Kidney epithelial cell (primary cell): ENCODE measurements at places on chromosomes 12 and 14. TPM values are rescaled to one million over a fixed set of nuclear protein-coding genes. Genes with fewer than 3 reads are reported as not detected.

- no peak for DNase-seq
Measured at GRCh38 chr14:94600148-94600545, 12.0 kb upstream of the SERPINA3 start.

- DNase-seq = no peak
Measured at GRCh38 chr14:77654001-77654441, 37.6 kb upstream of the SPTLC2 start.

DNA sequence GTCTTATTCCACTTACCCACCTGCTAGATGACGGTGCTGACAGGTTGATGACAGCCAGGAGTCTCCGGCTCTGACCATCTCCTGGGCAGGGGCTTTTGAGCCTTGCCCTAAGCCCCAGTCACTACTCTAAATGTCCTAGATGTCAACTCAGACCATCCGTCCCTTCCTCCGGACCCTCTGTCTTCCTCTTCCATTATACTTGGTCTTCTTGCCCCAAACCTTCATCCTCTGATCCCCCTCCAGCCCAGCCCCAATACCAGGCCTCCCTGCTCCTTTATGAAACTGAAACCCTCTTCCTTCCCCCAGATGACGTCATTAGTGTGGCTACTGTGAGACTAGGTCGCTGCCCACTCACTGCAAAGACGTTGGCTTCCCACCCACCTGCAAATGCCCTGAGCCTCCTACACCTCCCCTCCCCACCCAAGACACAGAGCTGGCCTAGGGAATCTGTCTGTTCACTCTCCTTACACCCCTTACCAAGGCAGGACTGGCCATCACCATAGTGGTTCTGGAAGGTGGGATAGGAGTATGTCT is 10.1 kb downstream of the KRT71 start:
- no peak for DNase-seq

DNA sequence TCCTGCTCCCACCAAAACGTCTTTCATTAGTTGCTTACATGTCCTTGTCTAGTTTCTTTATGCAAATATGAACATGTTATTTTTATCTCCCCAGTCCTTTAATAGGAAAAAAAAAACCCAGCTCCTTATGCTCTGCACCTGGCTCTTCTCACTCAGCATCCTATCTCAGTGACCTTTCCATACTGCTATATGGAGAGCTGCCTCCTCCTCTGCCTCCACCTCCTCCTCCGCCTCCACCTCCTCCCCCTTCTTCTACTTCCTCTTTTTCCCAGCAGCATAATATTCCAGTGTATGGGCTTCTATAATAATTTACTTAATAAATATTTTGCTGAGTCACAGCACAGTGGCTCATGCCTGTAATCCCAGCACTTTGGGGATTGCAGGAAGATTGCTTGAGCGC is 31.5 kb downstream of the ABCB9 start:
- no peak for DNase-seq

- no peak for DNase-seq
Measured at GRCh38 chr14:68986926-68987652, 8.0 kb upstream of the ACTN1 start.

- DNase-seq = no peak
Measured at GRCh38 chr12:116318576-116319232, 41.2 kb upstream of the MED13L start.

GRCh38 chr14:76792422-76792821 is 20.3 kb downstream of the ANGEL1 start:
- DNase-seq = no peak

PLA2G1B gene
- not detected in 2 replicates for total RNA-seq
